ENCODE measurements at places on chromosomes 12 and 14.

- DNase-seq: no peak
Measured at GRCh38 chr12:85574291-85574690, 261.9 kb downstream of the RASSF9 start.

- DNase-seq: no peak
Measured at GRCh38 chr12:102388469-102388868, 91.9 kb downstream of the IGF1 start.

GRCh38 chr12:121873216-121873569, 14.5 kb upstream of the HPD start:
- no peak for DNase-seq

- DNase-seq: no peak
Measured at GRCh38 chr12:71661977-71662530, 1.6 kb downstream of the ZFC3H1 start.

GRCh38 chr12:22543246-22544037, 900 bp downstream of the C2CD5 start:
- peak; percentile 47 for DNase-seq

Data from central memory CD4-positive, alpha-beta T cell (primary cell).